ENCODE measurements at places on chromosomes 6 and 20.

- ATAC-seq, result no peak
Observed at GRCh38 chr6:158622545-158623190, 21.9 kb downstream of the DYNLT1 start.

GRCh38 chr6:135637701-135638100 lies 140.2 kb upstream of the AHI1 start:
- ATAC-seq, result no peak

DNA sequence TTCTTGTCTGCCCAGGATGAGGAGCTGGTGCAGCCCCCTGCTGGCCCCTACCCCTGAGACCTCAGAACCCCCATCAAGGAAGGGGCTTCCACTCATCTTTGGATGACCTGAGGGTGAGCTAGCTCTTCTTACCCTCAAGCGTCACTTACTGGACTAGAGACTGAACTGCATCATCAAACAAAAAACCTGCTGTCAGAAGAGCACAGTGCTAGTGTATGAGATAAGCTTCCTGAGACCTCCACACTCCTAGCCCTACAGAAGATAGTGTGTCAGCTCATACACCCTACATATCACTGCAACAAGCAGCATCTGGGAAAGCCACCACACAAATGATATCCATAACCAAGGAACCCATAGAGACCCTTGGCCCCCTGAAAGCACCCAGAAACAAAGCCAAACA lies 15.0 kb downstream of the SLC22A16 start:
- ATAC-seq, result no peak

GRCh38 chr6:39073471-39074355 lies 25.1 kb downstream of the GLP1R start:
- no peak for ATAC-seq

- no peak for ATAC-seq
Observed at GRCh38 chr6:126716826-126717509, 377.1 kb downstream of the CENPW start.

DNA sequence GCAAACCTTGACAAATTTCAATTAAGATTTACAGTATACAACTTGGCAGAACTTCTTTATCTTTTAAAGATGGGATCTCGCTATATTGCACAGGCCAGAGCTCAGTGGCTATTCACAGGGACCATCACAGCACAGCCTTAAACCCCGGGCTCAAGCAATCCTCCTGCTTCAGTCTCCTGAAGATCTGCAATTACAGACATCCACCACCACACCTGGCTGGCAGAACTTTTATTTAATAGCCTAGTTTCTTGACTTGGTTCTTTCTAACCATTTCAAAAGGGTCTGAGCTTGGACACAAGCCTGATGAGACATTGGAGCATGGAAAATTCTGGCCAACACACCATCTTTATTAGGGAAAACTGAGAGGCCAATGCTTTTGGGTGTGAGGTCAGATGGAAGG lies 151.6 kb upstream of the KCNG1 start:
- ATAC-seq, result no peak

- ATAC-seq, result no peak
Observed at GRCh38 chr6:28901831-28902230, 22.0 kb downstream of the TRIM27 start.

DNA sequence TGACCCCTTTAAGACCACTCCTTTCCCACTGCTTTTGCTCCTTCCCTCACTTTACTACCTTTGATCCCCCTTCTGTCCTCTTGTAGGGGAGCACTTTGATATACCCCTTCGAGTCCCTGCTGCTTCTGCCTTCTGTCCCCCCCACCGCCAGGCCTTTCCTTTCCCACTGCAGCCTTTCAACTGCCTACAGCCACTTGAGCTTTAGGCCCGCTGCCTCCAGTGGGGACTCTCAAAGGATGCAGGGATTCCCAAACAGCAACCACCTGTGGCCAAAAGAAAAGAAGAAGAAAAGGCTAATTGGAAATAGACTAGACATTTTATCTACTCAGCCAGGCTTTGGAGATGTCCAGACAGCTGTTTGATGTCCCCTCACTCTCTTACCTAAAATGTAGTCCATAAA lies 77.0 kb upstream of the DTNBP1 start:
- no peak for ATAC-seq

DNA sequence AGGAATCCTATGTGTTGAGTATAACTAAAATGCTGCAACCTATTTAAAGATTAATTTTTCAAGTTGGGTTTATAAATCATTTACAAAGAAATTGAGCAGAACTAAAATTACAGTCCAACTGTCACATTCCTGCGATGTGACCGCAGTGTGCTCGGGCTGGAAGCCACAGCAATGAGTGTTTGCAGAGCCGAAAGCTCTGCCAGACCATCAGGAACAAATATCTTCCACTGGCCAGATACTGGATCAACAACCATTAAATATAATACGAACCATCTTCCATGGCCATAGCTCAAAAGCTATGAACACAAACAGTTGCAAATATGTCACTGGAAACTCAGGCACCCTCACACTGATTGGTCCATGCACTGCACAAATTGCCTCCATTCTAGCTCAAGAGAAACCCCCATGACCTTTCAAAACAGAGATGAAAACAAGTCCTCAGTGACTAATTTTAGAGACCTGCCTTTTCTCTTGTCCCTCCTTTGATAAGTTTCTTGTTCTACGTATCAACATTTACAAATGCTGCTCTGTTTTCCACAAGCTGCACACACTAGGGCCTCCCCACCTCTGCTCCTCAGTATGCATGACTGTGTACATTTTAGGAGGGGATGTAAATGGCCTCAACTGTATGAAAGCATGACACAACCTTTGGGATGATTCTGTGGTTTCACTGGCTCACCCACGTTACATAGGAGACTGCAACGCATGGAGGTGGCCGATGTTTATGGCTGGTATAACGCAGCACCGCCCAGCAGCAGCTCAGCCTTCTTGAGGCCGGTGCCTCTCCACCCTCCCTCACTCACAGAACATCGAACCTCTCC lies 171.7 kb downstream of the WDR27 start:
- no peak for ATAC-seq

DNA sequence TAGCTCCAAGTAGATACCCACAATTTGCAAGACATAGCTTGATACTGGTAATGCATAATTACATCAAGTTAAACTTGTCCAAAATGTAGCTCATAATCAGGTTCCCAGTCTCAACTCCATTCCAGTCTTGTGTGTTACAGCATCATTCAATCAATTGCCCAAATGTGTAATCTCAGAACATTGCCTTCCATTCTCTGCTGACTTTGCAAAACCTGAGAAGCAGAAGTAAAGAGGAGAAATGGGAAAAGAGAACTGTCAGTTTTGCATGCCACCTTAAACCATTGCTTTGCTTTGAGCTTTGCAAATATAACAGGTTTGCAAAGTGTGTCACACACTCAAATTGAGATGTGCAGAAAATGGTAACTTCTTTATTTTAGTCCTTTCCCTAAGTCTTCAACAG lies 40.3 kb upstream of the CNKSR3 start:
- no peak for ATAC-seq

DNA sequence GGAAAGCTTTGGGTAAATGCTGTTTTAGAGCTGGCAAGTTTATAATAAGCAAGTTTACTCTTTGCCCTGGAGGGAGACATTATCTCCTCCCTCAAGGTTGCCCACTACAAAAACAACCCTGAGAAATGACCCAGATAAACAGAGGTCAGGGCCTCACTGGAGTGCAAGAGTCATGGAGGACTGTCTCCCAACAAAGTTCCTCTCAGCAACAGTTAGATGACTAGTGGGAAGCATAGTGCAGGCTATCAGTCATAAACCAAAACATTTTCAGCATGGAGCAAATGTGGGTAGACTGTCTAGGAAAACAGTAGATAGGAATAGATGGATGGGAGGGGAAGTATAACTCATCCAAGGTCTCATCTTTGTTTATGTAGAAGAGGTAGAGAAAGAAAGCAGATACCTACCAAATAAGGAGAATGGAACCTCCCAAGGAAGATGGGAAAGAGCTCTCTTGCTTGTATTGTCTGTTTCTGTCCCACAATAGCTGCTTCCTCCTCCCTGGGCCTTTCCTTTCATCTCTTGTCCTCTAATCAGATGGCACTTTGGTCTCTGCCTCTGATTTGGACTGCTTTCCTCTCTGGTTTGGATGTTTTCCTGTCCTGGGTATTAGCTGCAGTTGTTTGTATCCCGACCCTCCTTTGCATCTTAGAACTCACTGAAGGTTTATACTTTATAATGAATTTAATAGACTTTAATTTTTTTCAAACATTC lies 95.4 kb downstream of the WASF1 start:
- no peak for ATAC-seq

DNA sequence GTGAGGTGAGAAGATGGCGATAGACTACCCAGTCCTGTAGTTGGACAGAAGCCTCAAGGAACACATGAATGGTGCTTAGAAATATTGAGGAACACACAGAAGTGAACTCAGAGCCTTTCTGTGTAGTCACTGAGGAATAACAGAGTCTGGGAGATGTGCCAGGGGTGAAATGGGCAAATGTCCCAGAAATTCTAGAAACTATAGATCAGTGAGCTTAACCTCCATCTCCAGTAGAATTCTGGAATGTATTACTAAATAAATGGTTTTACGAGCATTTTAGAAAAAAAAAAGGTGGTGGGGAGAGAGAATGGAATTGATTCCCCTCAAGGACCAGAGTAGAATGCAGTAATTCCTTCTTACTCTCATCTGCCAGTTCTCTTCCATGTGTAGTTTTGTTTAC lies 380.0 kb downstream of the LMBRD1 start:
- ATAC-seq, result no peak

GRCh38 chr6:35605600-35605999 lies 83.1 kb downstream of the FKBP5 start:
- ATAC-seq, result peak; percentile 13

DNA sequence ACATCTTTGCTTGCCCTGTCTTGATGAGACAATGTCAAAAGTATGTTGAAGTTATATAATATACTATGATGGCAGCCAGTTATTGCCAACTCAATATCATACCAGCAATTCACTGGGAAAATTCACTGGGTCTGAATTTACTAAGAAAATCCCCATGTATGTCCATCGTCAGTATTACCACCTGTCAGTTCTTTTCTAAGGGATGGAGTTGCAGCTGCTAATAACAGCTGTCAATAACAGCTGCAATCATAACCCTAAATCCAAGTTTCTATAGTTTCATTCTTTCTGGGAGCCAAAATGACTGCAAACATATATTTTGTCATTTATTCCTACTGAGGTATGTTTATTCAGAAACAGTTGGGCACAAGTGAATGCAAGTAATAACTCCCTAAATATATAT lies 132.6 kb upstream of the RIN2 start:
- ATAC-seq, result no peak

GRCh38 chr20:9616455-9616805 lies 102.0 kb downstream of the LAMP5 start:
- ATAC-seq, result no peak

DNA sequence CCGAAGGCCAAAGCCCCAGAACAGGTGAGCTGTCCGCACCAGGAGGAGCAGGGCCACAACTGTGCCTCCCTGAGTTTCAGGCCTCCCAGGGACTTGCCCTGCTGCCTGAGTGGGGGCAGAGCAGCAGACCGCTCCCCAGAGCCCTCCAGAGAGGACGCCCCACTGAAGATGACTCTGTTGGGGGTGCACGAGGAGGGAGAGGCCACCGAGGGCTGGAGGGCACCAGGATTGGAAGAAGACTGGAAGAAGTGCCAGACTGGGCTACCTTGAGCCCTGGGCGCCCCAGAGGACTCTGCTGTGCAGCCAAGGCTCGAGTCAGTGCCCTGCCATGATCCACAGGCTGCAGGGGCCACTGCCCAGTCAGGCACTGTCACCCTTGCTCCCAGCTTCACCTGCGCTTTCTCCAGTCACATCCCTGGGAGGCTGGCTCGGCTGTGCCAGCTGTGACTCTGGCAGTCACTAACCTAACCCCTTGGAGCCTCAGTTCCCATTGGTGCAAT lies 11.3 kb downstream of the CST7 start:
- ATAC-seq, result no peak

- no peak for ATAC-seq
Observed at GRCh38 chr20:45630371-45630770, 713 bp downstream of the WFDC9 start.

DNA sequence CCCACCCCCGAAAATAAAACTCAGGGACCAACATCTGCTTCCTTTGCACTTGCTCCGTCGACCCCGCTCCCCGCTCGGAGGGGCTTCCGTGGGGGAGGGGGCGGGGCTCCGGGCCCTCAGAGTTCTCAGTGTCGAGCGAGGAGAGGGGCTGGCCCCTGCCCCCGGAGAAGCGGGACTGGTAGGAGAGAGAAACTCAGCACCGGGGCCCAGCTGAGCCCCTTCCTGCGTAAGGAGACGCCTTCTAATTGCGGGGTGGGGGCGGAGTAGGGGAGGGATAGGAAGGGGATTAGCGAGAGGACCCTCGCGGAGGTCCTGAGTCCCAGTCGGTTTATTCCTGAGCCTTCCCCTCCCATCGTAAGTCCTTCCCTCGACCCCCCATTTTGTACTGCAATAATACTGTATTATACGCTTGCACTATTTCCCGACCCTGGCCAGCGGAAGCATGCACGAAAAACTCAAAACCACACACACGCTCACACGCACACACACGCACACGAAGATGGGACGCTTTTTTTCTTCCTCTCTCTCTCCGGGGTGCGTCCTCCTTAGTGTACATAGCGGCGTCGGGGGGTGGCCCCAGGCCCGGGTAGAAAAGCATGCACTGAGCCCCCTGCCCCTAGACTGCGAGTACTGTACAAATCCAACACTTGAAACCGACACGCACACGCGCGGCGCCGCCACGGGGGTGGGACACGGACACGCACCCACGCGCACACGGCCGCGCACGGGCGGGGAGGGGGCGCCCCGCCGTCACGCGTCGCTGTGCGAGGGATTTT lies 22.1 kb upstream of the SLC22A7 start:
- no peak for ATAC-seq

GRCh38 chr6:125132058-125132457 lies 21.5 kb upstream of the TPD52L1 start:
- ATAC-seq, result no peak

- ATAC-seq, result no peak
Observed at GRCh38 chr6:133707456-133707855, 181.5 kb upstream of the TCF21 start.

GRCh38 chr20:30599990-30600389 lies 657.5 kb upstream of the DEFB115 start:
- no peak for ATAC-seq

DNA sequence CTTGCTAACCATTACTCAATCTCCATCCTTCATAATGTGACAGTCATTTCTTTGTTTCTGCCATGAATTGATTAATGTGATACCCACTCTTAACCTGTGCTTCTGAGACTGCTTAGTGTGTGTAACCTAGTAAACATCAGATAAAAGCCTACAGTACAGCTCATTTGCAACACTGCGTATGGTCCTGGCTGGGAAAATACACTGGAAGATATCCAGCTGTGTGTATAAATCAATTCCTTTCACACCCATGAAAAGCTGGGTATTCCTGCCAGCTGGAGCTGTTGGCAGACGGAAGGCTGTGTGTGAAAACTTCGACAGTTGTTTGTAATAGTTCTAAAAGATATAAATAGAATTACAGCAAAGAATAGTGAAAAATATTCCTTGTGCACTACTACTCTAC lies 509.2 kb downstream of the FRK start:
- ATAC-seq, result no peak

- ATAC-seq, result no peak
Observed at GRCh38 chr6:155275808-155276480, 12.1 kb downstream of the CLDN20 start.

GRCh38 chr6:24330137-24330732 lies 27.6 kb downstream of the DCDC2 start:
- ATAC-seq, result no peak

Measured in esophagus mucosa (tissue), 1 donor.